ENCODE measurements at places on chromosomes 5 and 9. TPM values are rescaled to one million over a fixed set of nuclear protein-coding genes. Genes with fewer than 3 reads are reported as not detected.

Gene HAVCR2
- total RNA-seq: not detected

Gene GALT
- 57.5 TPM for total RNA-seq

Gene C7
- not detected for total RNA-seq

Gene PCDHB12
- 14.4 TPM for total RNA-seq

Gene MOB3B
- 1.8 TPM for total RNA-seq

Gene SHISAL2B
- total RNA-seq: not detected
